ENCODE measurements at places on chromosomes 7 and 10.

DNA sequence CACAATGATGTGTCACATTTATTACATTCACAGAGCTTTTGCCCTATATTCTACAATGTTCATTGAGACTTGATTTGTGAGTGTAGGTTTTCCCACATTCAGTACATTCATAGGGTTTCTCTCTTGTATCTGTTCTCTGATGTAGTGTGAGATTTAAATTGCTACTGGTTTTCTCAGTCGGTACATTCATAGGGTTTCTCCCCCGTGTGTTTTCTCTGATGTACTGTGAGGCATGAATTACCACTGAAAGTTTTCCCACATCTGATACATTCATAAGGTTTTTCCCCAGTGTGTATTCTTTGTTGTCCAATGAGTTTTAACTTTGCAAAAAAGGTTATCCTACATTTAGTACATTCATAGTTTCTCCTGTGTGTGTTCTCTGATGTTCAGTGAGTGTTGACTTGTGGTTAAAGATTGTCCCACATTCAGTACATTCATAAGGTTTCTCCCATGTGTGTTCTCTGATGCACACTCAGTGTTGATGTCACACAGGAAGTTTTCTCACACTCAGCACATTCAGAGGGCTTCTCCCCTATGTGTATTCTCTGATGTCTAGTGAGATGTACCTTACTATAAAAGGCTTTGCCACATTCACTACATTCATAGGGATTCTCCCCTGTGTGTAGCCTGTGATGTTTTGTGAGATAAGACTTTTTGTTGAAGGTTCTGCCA is 63.0 kb downstream of the ZNF248 start:
- no peak for DNase-seq

DNA sequence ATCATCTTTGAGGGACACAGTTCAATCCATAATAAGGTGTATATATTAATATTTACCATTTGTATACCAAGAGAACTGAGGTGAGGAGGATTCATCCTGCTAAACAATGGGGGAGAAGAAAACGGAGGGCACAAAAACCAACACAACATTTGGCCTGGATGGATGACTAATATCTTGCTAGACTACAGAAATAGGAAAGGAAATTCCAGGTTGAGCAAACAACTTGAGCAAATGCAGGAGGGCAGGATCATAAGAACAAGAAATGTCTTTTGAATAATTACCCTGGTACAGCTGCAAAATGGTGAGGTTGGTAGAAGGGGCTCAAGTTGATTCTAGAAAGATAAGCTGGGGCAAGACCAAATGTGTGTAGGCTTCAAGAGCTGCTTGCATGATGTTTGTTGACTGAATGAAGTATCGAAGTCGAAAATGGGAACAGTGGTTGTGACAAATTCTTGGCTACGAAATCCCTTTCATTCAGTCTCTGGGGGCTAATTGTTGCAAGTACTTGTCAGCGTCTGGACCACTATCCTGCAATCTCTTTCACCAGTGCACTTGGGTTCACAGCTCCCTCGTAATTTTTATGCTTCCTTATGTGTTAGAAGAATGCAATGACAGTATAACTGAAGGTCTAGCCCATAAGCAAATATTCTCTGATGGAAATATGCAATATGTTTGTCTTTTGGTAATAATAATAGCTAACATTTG is 176.2 kb downstream of the PTEN start:
- no peak for DNase-seq

GRCh38 chr10:93570383-93570782 is 3.9 kb downstream of the FFAR4 start:
- no peak for DNase-seq

GRCh38 chr10:3889961-3890522 is 105.0 kb upstream of the KLF6 start:
- DNase-seq, result no peak
